ENCODE measurements at places on chromosomes 2 and 18.

DNA sequence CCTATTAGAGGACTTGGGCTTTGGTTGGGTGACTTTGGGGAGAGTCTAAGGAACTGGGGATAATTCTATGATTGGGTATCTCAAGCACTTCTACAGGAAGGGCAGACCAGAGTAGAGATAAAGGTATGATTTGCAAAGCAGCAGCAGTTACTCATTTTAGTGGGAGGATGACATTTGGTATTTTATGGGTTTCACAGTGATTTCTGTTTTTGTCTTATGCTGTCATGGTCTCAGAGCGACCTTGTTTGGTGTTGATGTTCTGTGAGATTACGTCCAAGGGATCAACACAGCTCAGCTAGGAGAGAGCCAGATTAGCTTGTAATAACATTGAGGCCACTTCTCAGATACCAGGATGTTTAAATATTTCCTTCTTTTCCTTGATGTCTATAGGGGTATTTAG lies 18.2 kb downstream of the TTR start:
- DNase-seq = no peak

DNA sequence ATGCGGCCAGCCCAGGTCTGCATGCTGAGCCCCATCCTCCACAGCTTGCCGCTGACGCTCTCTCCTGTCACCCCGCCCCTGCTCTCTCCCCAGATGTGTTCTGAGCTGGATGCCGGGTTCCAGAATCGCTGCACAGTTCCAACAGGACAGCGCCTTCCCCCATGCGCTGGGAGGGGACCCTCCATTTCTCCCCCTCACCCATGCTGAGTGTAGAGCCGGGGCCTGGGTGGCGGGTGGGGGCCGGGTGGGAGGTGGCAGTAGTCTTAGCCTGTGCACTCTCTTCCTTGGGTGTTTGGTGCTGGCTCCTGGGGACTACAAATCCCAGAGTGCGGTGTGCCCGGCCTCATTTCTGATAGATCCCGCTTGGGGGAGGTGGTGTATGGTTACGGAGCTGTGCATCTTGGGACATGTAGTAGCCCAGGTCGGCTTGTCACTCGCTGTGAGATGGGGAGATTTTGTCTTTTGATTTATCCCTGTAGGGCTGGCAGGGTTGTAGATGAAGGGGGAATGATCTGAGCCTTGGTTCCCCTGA lies 6.8 kb downstream of the DNAJB2 start:
- no peak for DNase-seq

- no peak for DNase-seq
Observed at GRCh38 chr2:19158211-19158610, 200.2 kb downstream of the OSR1 start.

DNA sequence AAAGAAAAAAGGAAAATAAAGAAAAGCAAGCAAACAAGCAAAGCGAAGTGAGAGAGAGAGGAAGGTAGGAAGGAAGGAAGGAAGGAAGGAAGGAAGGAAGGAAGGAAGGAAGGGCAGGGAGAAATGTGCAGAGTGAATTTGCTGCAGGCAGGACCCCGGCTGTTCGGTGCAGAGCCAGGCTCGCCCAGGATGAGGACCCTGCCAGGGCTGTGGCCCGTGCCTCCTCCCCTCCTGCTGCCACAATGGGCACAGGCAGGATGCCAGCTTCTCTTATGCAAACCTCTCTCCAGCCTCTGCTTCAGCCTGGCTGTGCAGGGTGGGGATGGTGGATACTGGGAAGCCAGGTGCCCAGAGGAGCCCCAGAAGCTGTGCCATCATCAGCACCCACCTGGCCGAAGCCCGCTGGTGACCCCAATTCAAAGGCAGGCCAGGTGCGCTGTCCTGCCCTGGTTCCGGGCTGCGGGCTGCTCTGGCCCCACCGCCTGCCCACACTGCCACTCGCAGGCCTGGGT lies 3.2 kb downstream of the GPR17 start:
- DNase-seq = no peak

DNA sequence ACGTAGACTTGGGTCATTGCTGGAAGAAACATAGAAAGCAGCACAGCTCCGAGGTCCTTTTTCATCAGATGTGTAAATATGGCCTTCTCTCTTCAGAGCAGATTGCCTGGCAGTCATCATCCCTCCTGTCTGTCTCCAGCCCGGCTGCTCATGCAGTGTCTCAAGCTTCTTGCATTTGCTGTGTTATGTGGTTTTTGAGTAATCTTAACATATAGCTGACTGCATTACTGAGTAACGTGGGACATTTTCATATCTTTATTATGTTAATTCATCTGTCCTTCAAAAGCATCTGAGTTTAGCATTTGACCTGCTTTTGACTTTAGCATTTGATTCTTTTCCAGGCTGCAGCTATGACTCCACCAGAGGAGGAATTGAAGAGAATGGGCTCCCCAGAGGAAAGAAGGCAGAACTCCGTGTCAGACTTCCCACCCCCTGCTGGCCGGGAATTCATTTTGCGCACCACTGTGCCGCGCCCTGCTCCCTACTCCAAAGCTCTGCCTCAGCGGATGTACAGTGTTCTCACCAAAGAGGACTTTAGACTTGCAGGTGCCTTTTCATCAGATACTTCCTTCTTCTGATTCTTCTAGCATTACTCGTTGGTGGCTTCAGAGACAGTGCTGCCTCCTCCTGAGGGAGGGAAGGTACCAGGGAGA lies 116.2 kb downstream of the RAB3GAP1 start:
- no peak for DNase-seq

GRCh38 chr2:225400060-225400511 lies 576 bp downstream of the NYAP2 start:
- peak; percentile 18 for DNase-seq

DNA sequence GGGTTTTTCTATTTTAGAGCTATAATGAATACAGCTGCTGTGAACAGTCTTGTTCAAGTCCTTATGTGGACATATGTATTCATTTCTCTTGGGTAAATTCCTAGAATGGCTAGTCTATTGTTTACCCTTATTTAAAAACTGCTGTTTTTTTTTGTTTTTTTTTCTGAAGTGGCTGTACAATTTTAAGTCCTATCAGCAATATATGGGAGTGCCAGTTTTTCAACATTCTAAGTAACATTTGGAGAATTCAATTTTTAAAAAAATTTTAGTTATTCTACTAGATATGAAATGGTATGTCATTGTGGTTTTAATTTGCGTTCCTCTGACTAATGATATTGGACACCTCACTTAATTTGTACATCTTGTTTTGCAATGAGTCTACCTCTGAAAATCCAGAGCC lies 349.7 kb downstream of the SATB2 start:
- DNase-seq = no peak

DNA sequence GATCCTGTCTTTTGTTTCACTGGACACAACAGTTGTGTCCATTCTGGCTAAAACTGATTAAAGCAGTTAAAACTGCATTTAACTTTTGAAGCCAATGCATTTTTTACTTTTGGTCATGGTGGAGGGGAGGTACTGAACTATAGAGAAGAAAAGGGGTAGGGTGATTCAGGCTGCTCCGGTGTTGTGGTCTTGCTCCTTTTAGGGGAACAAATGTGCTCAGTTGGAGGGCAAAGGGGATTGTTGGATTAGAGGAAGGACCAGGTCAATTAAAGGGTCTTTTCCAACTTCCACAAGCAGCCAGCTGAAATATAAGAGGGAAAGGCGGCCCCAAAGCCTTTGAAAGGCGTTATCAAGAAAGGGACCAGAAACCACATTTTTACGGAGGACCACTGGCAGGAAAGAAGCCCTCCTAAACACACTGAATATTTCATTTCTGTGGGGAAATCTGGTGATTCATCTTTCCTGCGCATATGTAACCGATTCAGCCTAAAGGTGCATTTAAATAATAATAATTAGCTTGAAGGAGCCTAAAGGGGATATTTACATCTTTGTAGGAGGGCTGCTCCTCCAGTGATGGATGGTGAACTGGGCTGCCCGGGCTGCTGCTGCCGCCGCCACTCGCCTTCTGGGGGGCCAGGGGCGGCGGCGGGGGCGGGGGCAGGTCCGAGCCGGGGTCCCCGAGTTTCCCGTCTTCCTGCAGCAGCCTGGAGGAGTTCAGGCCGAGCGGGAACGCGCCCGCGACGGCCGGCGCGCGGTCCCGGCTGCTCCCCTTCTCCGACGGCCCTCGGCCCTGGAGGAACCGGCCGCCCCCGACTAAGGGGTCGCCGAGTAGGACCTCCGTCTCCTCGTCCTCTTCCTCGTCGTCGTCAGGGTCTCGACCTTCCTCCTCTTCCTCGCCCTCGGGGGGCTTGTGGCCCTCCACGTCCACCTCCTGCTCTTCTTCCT lies 5.2 kb downstream of the SKOR2 start:
- no peak for DNase-seq

GRCh38 chr2:105338020-105338385 lies 663 bp downstream of the C2orf49 start:
- DNase-seq = no peak

- DNase-seq = peak; percentile 3
Observed at GRCh38 chr18:22378672-22379282, 38.9 kb downstream of the CTAGE1 start.

DNA sequence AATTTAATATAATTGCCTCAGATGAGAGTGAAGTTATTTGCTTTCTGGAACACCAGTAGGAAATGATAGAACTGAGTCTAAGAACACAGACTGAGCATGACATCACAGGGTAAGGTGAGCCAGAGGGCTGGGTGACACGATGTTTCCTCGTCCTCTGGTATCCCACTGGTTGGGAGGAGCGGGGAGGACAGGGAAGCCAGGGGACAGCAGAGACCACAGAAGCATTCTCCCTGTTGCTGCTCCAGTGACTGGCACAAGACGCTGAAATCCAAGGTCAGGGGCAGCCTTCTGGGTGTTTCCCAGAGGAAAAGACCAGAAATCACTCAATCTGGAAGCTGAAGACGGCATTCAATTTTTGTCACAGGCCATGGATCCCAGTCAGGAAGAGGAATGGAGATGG lies 363.4 kb upstream of the SOX11 start:
- no peak for DNase-seq

DNA sequence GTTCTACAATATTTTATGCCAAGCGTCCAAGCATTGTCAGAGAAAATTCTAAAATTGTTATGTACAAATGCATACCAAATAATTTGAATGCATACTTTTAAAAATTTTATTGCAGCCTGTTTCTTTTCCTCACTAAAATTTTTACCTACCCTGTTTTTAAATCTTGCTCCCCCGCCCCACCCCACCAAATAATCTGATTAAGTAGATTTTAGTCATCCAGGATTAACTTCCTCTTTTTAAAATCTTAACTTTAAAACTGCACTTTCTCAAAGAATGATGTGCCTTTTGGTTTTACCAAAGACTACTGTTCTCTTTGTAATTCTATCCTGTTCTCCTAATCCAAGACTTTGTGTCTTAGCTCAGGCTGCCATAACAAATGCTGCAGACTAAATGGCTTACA lies 269.4 kb upstream of the FN1 start:
- DNase-seq = no peak

- DNase-seq = no peak
Observed at GRCh38 chr2:104539649-104540048, 314.3 kb upstream of the POU3F3 start.

Measured in activated CD4-positive, alpha-beta T cell treated with anti-CD3 and anti-CD28 coated beads, Interleukin-2, Interleukin-6, amounts not matched to agents 100 ng/mL and 50 ng/mL, durations not matched to agents 16 hours and 8 hours (primary cell).